ENCODE measurements at places on chromosomes 5 and 9.

DNA sequence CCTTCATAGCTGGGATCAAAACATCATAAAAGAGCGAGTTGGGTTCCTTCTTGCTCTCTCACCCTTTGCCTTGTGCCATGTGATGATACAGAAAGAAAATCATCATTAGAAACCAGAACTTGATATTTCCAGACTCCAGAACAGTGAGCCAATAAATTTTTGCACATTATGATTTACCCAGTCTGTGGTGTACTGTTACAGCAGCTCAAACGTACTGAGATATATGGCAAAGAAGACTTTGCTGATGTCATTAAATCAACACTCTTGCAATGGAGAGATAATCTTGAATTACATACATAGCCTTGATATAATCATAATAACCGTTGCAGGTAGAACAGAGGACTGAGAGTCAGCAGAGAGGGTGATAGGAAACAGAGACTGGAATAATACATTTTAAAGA lies 1271.6 kb downstream of the CDH12 start:
- no peak for DNase-seq

GRCh38 chr5:72499090-72499489 lies 8.1 kb downstream of the ZNF366 start:
- no peak for DNase-seq

DNA sequence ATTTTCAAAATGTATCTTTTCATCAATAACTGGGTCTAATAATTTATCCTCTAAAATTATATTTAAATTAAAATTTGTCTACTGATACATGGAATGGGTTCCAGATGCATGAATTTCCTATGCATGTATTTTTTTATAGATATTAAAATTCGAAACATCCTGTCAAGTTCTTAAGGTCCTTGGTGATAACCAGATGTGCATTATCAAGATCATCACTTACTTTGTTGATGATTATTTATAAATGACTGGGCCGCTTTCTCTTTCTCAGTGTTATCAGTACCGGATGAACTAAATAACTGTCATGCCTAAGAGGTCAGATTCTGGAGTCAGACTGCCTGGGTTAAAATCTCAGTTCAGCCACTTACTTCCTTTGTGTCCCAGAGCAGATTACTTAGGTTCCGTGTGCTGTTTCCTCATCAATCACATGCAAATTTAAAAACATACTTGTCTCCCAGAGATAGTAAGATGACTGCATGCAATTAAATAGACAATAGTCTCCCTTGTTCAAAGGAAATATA lies 124.3 kb downstream of the TEX10 start:
- no peak for DNase-seq

DNA sequence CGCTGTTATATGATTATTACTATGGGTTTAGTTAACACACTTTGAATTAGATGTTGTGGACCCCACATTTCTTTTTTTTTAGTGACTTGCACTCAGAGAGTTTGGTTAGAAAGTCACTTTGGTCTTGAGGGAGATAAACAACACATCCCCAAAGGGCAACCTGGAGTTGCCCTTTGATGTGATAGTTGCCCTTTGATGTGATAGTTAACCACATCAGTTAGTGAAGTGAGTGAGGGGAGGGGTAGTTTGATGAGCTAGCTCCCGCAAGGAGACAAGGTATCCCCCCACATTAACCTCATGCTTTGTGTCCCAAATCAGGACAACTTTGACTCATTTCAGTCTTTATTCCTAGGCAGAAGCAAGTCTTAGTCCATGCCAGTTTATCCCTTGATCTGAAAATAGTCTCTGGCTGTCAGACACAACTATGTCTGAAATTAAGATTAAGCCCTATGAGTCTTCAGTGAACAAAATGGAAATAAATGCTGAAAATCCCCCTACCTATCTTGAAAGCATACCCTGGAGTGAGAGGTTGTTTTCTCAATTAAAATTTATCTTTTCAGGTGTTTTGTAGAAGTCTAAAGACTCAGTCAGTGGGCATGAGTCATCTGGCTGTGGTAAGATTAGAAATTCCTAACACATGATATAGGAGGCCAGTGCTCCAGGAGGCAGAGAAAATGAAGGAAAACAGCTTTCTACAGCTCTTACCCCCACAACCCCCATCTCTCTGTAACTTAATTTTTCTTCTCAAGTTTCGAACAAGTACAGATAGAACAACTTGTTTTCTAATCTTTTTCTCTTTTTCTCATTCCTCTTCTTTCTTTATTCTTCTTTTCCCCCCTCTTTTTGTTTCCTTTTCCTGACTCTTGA lies 208.9 kb upstream of the DMRTA1 start:
- DNase-seq, result peak; percentile 84

GRCh38 chr9:107872457-107873192 lies 383.1 kb upstream of the KLF4 start:
- peak; percentile 58 for DNase-seq

DNA sequence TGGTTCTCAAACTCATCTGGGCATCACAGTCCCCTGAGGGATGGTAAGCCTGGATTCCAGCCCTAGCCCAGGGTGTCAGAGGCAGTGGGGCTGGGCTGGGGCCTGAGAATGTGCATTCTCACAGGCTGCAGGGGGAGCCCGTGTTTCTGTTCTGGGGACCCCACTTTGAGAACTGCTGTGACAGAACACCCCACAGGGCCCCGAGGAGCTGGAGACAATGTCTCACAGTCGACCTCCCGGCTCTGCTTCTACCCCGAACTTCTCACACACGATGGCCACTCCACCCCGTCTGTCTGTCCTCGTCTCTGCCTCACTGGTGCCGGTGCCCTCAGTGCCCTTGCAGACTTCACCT lies 130.0 kb downstream of the CACNA1B start:
- no peak for DNase-seq

- no peak for DNase-seq
Measured at GRCh38 chr5:14458414-14458813, 123.2 kb upstream of the OTULINL start.

DNA sequence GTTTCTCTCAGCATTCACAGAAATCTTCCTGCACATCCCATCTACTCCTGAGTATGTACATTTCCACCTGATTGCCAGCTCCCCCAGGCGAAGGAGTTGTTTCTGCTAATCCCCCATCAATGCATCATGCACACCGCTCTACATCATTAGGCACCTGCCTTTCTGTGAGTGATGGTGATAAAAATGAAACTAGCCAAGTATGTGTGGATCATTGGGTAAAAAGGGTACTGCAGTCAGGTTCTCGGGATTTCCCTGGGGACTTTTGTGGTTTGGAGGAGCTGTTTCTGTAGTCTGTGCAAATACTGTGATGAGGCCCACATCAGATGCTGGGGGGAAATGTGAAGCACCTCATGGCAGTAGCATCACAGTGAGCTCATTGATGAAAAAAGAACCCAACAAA lies 30.4 kb downstream of the CAMK4 start:
- no peak for DNase-seq

DNA sequence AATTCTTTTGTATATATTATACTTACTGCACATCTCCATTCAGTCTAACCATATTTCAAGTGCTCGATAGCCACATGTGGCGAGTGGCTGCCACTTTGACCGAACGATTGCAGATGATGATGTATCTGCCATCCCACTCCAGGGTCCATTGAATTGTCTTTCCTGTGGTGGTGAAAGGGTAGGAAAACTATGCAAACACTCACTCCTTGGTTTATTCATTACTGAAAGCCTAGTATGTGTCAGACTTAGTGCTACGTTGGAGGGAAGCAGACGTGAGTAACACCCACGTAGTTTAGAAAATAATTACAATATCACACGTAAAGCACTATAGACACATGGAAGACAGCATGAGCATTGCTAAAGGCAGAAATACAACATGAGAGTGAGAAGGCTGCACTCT lies 353.7 kb downstream of the CSNK1G3 start:
- no peak for DNase-seq

DNA sequence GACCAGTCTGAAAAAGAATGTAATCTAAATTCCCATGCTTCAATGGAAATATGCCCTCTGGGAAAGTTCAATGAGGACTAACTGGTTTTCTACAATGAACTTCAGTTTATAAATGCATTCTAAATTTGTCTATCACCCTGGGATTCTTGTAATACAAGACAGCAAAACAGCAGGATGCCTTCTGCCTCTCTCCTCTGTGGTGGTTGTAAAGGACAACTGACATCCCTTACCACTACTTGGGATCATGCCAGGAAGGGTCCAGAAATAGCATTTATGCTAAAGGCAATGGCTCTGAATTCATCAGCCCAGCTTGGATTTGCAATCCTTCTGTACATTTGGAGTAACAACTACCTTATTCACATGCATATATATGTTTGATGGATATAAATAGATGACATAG lies 97.3 kb upstream of the ADAMTS16 start:
- no peak for DNase-seq

GRCh38 chr9:2767800-2768677 lies 50.7 kb downstream of the KCNV2 start:
- DNase-seq, result no peak

GRCh38 chr5:164206196-164206595 lies 700.8 kb downstream of the MAT2B start:
- no peak for DNase-seq

DNA sequence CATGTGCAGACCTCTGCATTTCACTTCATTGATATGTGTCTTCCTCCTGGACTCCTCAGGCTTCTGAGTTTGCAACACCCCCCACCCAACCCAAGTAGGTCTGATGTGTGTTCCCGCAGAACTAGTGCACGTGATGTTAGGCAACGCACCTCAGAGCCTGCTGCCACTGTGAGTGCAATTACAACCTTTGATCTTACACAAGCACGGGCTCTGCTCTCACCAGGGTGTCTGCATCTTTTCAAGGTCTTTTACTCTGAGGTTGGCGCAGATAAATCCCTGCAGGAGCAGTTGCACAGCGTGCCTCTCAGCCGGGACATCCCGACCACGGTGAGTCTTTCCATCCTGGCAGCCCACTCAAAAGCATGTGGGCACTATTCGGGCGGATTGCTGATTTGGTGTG lies 80.1 kb downstream of the EGFLAM start:
- DNase-seq, result no peak

DNA sequence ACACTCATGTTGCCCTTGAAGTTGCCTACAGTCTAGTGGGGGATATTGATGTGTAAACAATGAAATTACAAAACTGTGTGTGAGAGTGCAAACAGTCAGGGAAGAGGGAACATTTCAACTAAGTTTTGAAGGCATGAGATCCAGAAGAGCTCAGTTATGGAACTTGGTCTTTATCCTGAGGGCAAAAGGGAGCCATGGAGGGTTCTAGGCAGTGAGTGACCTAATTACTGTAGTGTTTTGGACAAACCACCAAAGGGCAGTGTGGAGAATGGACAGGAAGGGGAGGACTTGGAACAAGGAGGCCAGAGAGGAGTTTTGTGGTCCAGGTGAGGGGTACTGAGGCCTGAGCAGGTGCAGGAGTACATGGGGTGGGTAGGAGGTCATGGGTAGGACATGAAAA lies 143.7 kb upstream of the SMIM23 start:
- no peak for DNase-seq

- no peak for DNase-seq
Measured at GRCh38 chr5:175695161-175696126, 37.6 kb downstream of the HRH2 start.

- DNase-seq, result no peak
Measured at GRCh38 chr9:124456341-124457078, 6.3 kb downstream of the ADGRD2 start.

DNA sequence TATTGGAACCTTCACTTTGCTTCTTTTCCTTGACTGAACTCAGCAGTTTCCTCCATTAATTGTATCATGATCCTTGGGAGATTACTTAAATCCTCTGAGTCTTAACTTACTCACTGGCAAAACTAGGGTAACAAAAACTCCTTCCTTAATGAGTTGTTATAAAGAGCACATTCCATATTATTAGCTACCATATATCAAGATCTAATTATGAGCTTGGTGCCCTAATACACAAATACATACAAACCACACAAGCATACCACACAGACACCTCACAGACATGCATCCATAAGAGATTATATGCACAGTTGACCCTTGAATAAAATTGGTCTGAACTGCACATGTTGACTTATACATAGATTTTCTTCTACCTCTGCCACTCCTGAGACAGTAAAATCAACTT lies 2.5 kb upstream of the SPINK7 start:
- no peak for DNase-seq

- peak; percentile 36 for DNase-seq
Measured at GRCh38 chr5:83956386-83956785, 235.7 kb upstream of the HAPLN1 start.

DNA sequence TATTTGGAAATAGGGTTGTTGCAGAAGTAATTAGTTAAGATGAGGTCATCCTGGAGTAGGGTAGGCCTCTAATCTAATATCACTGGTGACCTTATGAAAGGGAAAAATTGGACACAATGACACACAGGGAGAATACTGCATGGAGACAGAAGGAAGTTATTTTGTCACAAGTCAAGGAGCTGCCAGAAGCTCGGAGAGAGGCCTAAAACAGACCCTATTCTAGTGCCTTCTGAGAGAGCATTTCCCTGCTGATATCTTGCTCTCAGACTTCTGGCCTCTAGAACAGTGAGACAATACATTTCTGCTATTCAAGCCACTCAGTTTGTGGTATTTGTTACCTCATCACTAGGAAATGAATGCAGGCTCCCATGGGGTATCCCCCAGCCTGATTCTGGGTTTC lies 332.9 kb downstream of the CSNK1G3 start:
- peak; percentile 40 for DNase-seq

All from mesendoderm (in vitro differentiated cells).